Astrocyte of the cerebellum (primary cell): ENCODE measurements at places on chromosomes 5 and 9.
A peak's percentile ranks its signal among the peaks of the same experiment; 100 is the strongest.

DNA sequence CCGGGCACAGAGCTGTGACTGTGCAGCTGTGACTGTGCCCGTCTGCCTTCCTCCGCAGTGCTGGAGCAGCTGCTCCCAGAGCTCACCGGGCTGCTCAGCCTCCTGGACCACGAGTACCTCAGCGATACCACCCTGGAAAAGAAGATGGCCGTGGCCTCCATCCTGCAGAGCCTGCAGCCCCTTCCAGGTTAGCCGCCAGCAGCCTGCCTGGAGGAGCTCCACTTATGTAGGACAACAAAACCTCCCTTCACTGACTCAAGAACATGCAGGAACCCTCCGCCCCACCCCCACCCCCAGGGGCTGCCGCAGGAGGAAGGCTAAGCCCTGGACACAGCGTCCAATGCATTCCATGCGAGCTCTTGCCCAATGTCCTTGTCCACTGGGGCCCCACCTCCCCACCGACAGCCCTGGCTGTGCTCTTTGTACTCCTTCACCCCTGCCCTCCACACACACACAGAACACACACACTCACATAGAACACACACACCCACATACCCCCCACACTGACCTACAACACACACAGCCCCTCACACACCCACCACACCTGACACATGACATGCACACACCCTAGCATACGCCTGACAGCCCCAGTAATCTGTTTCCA, 27.9 kb downstream of the AFAP1L1 start:
- DNase-seq, result no peak

- DNase-seq, result no peak
Measured at GRCh38 chr5:154577416-154577815, 99.4 kb upstream of the HAND1 start.

GRCh38 chr5:153818626-153819025, 220.1 kb downstream of the FAM114A2 start:
- DNase-seq, result no peak

DNA sequence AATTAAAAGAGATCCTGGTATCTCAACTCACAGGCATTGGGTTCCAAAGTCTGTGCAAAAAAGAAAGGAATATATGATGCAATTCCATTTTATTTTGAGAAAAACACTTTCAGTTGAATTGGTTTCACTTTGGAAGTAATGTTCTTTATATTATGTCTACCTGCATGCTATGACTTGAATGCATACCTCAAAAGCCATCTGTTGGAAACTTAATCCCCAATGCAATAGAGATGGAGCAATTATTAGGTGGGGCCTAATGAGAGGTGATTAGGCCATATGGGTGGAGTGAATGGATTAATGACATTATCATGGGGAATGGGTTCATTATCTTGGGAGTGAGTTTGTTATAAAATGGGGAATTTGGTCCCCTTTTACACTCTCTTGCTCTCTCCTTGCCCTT, 293.3 kb downstream of the CSNK1G3 start:
- DNase-seq, result no peak

GRCh38 chr5:84374568-84374967, 10.1 kb downstream of the EDIL3 start:
- DNase-seq, result no peak

GRCh38 chr9:14004110-14004509, 309.8 kb downstream of the NFIB start:
- no peak for DNase-seq

- DNase-seq, result no peak
Measured at GRCh38 chr5:67510204-67510603, 313.6 kb upstream of the CD180 start.

DNA sequence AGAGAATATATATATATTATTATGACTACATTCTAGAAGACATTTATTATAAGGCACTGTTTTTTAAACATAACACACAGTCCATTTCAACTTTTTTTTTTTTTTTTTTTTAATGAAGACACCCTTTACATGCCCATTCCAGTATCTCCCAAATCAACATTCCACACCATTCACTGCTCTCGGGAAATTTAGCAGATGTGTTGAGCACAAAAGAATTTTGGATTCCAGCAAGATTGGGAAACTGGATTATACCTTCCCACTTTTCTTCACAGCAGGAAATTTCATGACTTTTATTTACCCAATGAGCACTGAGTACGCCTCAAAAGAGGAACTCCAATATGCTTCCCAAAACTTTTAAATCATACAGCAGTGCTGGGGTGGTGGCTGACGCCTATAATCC, 333.6 kb upstream of the DAB2 start:
- no peak for DNase-seq

GRCh38 chr5:178107756-178108310, 5.5 kb upstream of the N4BP3 start:
- DNase-seq, result no peak

DNA sequence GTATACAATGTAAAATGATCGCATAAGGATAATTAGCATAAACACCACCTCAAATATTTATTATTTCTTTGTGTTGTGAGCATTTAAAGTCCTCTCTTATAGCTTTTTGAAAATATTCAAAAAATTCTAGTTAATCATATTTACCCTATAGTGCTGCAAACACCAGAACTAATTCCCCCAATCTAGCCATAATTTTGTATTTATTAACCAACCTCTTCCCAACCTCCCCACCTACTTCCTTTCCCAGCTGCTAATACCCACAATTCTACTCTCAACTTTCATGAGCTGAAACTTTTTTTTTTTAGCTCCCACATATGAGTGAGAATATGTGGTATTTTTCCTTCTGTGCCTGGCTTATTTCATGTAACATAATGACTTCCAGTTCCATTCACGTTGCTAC, 317.8 kb upstream of the ATP10B start:
- no peak for DNase-seq

DNA sequence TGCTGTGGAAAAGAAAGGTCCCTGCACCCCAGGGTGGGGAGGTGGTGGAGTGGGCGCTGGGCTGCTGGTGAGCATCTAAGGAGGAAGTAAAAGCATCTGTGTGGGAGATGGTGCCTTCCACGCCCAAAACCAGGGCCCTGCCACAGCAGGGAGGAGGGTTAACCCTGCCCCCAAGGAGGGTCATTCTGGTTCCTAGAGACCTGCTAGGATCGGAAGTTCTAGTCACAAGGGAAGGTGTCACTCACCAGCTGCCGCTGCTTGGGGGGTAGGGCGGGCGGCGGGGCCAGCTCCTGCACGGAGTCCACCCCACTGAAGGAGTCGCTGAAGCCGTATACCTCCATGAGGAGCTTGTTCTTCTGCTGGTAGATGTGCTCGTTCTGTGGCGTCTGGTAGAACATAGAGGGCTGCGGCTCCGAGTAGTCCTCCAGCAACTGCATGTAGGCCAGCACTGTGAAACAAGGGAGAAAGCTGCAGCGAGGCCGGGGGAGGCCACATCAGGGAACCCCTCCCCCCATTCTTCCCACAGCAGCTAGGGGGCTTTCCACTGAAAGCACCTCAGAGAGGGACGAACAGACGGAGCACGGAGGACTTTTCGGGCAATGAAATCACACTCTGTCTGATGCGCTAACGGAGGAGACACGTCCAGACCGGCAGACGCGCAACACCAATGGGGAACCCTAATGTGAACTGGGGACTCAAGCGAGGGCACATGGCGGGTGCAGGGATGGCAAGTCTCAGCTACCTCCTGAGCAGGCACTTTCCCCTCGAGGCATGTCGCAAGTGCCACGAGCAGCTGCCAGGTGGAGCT, 76.4 kb downstream of the PRRT1B start:
- DNase-seq, result no peak

DNA sequence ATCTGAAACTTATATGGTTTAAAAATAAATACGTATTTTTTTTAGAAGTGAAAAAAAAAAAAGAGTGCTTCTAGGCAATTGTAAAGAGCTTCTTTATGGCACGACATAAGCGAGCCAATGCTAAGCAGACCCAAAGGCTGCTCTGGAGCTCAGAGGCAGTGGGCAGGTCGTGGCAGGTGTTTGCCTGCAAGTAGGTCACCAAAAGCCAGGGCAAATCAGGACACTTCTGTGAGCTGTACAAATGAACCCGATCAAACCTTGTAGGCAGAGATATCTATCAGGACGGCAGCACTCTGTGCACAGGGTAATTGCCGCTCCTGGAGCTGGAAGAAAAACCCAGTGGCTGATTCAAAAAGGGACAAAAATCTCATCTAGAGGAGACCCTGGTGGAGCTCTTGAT, 75.9 kb downstream of the IRX2 start:
- no peak for DNase-seq

DNA sequence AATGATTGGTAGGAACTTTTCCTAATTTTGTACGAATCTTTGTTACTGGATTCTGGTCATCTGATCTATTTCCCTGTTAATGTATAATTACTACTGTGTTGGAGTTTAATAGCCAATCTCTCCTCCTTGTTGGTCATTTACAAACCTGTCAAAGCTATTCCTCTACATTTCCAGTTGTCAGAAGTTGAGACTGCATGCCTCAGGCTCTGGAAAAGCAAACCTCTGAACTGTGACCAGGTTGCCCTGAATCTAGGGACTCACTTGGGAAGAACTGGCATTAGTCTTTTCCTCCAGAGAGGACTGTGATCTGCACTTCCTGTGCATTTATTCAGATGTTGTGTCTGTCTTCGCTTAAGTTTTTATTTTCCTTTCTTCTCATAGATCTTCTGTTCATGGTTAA, 16.1 kb downstream of the PDLIM4 start:
- DNase-seq, result no peak

- DNase-seq, result no peak
Measured at GRCh38 chr9:35903049-35903448, 3.0 kb upstream of the HRCT1 start.

DNA sequence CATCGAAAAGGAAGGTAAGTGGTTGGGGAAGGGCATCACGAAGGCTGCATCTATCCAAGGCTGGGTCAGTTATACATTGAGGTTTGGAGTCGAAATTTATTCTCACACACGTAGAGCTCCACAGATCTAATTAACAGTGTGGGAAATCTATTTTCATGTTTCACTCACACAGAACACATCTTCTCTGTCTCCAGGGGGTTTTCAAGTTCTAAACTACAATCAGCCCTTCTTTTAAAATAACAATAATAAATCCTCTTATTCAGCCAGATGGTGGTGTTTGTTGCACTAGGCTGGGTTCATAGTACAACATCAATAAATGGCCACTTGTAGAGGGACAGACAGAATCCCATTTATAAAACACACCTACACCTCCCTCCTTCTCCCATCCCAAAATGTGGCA, 174.5 kb upstream of the KLF9 start:
- DNase-seq, result no peak

- no peak for DNase-seq
Measured at GRCh38 chr9:121598965-121599871, 52.2 kb upstream of the DAB2IP start.

DNA sequence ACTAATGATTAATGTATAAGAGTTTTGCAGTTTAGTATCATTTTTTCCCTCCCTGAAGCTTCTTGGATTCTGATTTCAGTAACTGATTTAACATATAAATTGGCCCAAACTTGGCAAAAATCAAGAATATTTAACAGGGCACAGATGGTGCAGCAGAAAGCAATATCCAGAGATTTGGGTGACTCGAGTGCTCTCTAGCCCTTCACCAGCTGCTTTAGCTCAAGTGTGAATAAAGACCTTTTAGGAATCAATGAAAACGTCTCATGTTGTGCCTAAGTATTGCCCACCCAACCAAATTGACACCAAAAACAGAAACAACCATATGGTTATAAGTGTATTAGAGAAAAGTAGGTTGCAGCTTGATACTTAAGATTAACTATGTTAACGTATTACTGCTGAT, 933.4 kb upstream of the PTPRD start:
- DNase-seq, result no peak

DNA sequence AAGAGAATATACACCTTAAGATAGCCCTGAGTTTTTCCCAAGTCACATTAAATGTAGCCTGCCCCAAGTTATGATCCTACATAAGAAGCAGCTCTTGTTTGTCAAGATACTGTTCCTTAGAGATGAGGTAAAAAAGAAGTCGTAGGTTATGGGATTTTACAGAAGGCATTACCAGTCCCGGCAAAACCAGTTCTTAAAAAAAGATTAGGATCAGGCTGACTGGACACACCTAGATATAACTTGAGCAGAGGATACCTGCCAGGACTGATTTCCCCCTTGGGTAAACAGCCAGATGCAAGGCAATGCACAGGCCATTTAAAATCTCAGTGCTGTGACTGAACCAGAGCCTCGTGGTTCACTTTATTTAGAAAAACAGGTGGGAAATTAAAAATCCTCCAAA, 14.1 kb upstream of the SEMA5A start:
- DNase-seq, result no peak

- DNase-seq, result no peak
Measured at GRCh38 chr9:16406526-16407225, 463.8 kb downstream of the BNC2 start.

- DNase-seq, result peak; percentile 13
Measured at GRCh38 chr5:27311544-27311943, 273.2 kb upstream of the CDH9 start.

GRCh38 chr5:178116143-178116885, 3.0 kb downstream of the N4BP3 start:
- no peak for DNase-seq

DNA sequence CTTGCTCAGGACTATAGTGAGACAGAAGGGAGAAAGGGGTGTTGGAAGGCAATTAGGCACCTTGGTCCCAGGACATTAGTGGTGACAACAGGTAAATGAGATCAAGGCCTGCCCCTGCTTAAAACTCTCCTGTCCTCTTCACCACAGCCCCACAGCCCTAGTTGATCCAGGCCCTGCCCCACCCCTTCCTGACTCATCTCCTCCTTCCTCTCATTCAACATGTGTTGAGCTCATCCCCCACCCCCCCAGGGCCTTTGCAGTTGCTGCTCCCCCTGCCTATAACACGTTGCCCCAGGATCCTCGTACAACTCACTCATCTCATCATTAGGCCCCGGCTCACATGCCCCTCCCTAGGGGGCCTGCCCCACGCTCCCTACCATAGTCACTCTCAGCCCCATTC, 66.8 kb downstream of the TSPAN17 start:
- no peak for DNase-seq

DNA sequence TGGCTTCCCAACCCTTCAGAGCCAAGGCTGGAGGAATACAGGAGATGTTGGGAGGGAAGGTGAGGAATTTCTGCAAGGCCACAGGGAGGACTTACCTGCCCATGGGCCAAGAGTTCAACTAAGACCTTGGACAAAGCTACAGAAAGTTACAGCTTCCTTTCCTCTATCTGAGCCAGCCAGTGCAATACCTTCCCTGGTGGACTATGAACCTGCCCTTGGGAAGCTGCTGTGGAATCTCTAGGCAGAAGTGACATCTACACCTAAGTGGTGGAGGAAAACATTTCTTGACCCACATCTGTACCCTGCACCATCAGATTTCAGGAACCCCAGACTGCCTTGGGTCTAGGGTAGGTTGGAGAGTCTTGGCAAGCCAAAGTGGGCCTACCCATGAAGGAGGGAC, 6.7 kb upstream of the SKP1 start:
- DNase-seq, result no peak
